ENCODE measurements at places on chromosomes 12 and 14.

- no peak for DNase-seq
These were observed 651 bp downstream of the PFKM start for GRCh38 chr12:48119834-48120195.

- no peak for DNase-seq
These were observed 79.6 kb downstream of the ITPK1 start for GRCh38 chr14:93035917-93036651.

GRCh38 chr14:104642540-104642868 lies 37.9 kb upstream of the TMEM179 start:
- DNase-seq: no peak

- DNase-seq: no peak
These were observed 36.8 kb downstream of the SPTSSA start for GRCh38 chr14:34425095-34425851.

DNA sequence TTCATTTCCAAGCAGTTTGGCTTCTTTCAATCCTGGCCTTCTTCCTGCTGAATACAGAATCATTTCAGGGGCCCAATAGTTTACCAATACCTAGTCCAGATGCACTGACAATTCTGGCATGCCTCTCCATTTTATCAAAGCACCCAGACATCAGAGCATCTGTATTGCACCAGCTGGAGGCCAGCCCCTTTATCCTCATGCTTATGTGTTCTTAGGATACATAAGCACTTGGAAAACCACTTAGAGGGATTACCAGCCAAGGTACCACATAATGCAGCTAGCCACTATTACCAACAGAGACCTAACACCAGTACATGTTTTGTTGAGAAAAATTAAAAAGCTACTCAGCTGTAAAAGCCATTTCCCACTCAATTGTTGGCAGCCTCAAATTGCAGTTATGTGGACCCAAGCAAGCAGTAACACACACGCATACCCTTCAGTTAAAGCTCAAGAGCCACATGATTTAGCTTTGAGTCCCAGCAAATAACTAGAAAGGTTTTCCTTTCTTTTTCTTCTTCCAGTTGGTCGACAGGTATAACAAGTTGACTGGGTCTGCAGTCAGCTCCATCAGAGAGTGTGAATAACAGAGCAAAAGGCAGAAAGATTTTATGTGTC lies 263.8 kb downstream of the DIO2 start:
- DNase-seq: no peak

DNA sequence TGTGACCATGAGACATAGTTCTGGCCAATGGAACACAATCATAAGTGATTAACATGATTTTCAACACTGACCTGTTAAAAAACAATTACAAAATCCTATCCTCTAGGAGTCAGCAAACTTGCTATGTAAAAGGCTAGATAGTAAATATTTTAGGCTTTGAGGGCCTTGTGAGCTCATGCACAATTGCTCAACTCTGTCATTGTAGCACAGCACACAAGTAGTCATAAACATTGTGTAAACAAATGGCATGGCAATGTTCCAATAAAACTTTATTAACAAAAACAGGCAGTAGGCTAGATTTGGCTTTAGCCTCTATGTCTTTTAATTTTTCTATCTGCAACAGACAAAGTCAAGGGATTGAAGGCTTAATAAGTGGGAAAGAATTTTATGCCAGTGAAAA lies 350.7 kb downstream of the C12orf50 start:
- DNase-seq: no peak

DNA sequence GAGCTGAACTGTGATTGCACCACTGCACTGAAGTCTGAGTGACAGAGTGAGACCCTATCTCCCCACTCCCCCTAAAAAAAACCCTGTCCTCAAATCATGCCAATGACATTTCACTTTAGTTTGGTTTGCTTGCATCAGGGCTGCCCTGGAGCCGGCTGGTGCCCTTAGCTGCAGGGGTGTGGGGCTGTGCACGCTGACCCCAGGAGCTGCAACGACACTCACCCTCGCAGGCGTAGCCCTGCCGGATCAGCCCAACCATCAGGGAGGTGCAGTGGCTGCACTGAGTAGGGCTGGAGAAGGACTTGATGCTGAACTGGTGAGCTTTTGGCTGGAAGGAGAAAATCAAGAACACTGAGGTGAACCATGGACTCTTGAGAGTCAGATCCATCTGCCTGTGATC lies 29.8 kb downstream of the AMN start:
- no peak for DNase-seq

DNA sequence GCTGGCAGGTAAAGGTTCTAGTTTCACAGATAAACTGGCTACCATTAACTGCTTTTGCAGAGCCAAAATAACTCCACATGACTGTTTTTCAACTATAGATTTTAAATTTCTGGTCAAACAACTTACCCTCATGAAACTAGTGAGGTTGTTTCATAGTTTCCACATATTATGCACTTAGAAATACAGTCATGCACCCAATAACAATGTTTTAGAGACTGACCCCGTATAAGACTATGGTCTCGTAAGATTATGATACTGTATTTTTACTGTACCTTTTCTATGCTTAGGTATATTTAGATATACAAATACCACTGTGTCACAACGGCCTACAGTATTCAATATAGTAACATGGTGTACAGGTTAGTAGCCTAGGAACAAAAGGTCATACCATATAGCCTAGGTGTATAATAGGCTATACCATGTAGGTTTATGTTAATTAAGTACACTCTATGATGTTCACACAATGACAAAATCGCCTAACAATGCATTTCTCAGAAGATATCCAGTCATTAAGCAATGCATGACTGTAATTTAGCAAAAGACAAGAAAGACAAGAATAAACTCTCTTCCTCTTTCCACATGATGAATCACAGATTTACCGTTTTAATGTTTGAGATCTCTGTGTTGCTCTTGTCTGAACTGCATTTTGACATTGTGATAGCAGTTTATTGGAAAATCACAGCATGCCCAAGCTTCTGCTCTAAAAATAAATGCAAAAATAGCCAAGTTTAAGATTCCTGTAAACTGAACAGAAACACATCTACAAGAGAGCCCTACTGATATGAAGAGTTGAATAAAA lies 17.1 kb downstream of the DICER1 start:
- DNase-seq: no peak

- no peak for DNase-seq
These were observed 17.6 kb downstream of the NINJ2 start for GRCh38 chr12:645563-646071.

DNA sequence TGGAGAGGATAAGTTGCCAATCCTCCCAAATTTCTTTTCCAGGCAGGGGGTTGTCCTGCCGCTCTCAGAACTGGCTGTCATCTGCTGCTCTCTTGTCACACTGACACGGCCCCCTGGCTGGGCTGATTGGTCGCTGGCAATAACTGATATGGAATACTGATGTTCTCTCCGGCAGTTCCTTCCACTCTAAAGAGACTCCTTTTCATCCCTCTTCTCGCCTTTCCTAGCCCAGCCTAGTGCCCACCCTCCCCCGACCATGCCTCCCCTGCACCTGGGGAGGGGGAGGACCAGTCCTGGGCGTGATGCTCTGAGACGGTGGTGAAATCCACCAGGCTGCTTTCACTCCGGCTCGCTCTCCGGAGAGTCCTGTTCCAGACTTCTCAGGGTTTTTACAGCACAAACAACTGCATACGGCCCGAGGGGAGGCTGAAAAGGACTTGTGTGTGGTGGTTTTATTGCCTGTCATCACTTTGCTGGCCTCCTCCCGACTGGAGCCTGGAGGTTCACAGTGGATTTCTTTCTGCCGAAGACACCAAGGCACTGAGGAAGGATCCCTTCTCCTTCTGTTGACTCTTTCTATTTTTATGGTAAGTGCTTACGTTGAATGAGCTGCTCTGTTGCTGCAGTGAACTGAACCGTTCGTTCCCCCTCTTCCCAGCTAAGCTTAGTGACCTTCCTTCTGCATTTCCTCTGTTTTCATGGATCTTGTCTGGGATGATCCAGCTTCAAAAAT lies at the start of gene ANO4:
Gene ANO4 (plus strand): TSS at position 336 of the 733 bp plus-strand sequence. CDS start 107,010 bp downstream, outside the sequence.
- no peak for DNase-seq

- DNase-seq: peak; percentile 5
These were observed 52.6 kb downstream of the BICDL1 start for GRCh38 chr12:120041386-120042231.
